ENCODE measurements at places on chromosomes 5 and 9.

DNA sequence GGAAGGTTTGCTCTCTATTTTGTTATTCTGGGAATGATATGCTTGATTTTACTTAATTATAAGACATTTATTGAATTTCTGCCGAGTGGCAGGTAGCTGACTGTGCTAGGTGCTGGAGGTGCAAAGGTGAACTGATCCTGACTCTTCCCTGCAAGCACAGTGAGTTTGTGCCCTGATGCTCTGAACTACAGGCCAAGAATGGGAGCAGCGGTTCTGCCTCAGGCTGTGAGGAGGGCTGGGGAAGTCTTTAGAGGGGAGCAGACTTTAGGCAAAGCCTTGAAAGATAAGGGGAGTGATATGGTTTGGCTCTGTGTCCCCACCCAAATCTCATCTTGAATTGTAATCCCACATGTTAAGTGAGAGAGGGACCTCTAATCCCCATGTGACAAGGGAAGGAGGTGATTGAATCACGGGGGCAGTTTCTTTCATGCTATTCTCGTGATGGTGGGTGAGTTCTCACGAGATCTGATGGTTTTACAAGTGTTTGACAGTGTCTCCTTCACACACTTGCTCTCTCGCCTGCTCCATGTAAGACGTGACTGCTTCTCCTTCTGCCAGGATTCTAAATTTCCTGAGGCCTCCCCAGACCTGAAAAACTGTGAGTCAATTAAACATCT, 73.1 kb downstream of the NDFIP1 start:
- DNase-seq = no peak

- DNase-seq = no peak
Observed at GRCh38 chr5:1892211-1892610, 9.5 kb upstream of the IRX4 start.

DNA sequence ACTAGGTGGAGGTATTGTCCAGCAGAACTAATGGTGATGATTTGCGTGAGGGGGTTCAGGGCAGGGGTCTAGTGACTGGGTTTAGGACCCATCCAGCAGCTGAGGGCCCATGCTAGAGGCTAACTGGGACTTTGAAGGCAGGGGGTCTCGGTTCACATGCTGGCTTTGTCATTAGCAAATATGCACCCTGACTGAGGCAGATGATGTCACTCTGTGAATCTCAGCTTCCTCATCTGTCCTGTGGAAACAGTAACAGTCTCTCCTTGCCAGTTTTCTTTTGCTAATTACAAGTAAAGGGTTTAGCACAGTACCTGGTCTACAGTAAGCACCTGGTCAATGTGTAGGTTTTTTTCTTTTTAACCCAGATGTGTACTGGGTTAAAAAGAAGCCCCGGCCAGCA, 5.2 kb downstream of the SH2D3C start:
- DNase-seq = no peak

- DNase-seq = no peak
Observed at GRCh38 chr5:157069949-157070348, 11.0 kb upstream of the HAVCR1 start.

DNA sequence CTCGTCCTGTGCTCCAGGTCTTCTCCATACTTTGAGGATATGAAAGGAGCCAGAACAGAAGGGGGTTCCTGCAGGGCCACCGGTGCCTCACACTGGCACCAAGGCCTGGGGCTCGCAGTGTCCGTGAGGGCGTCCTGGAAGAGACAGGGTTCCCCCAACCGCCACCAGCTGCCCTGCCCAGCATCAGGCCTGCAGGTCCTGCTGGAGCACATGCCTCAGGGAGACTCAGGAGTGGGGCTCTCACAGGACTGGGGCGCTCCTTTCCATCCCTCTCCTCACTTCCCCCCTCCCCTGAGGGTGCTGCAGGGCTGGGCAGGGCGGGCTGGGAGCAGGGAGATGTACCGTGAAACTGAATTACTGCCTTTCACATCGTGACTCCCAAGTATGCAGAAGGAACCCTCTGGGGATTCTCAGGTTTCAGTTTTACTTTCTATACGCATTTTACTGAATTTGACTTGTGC, 31.7 kb downstream of the CEP72 start:
- DNase-seq = no peak

DNA sequence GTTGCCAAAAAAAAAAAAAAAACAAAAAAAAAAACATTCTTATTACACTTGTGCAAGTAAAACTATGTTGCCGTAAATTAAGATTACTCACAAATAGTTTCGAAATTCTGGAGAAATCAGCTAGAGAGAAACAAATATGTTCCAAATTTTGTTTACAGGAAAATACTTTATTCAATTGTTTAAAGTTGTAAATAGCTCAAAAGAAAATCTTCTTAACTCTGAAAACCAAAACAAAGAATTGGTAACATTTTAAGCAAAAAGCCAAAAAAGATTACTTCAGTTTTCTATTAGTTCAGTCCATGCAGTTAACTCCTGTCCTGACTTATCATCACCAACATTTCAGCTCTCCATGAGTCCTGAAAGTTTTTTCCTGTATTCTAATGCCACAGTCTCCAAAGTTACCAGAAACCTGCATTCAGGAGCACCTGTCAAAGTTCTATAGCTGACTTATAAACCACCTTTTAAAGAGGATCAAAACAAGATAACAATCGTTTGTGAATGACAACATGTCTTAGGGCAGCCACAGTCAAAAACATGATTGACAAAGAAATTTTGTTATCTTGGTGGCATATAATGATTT, 194.1 kb downstream of the RANBP17 start:
- no peak for DNase-seq

DNA sequence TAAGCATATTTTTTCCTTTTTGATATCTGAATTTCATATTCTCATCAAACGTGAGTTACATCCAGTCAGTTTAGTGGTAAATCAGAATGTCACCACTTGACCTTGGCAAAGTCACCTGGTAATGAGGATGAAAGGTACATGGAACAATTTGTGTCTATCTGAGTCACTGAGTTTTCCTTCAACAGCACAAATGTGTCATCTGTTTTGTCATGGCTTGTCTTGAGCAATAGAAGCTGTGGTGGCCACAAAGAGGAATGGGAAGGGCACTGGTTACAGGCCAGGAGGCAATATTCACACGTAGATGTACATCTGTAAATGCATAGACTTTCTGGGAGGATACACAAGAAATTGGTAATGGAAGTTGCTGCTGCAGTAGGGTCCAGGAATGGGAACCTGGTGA, 8.4 kb upstream of the ZNF474 start:
- no peak for DNase-seq

DNA sequence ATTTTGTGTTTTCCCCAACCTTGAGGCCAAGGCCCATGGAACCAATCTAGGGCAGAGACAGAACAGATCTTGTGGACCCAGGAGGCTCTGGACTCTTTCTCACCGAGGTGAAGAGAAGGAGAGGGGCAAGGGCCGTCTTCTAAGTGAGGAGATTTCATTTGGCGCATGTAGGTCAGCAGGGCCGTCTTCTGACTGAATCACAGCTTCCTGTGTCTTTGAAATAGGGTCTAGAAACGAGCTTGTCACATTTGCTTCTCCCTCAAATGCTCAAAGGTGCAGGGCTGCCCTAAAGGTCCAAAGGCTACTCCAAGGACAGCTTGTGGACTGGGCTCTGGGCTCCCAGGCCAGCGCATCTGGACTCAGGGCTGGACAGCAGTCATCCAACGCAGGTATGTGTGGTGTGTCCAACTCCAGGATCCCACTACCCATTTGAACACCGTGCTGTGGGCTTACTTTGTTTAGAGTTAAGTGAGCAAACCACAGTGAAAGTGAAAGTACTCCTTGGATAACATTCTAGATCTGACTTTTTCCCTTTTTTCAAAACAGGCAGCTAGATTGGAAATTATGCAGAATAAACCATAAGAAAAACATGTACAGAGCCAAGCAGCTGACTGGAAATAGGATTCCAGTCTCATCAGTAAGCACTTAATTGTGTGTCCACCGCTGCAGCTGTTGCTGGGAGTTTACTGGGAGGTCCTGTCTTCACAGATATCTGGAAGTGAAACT, 357.0 kb downstream of the GADD45G start:
- DNase-seq = no peak

GRCh38 chr5:40680741-40681362, 1.1 kb downstream of the PTGER4 start:
- DNase-seq = peak; percentile 52

DNA sequence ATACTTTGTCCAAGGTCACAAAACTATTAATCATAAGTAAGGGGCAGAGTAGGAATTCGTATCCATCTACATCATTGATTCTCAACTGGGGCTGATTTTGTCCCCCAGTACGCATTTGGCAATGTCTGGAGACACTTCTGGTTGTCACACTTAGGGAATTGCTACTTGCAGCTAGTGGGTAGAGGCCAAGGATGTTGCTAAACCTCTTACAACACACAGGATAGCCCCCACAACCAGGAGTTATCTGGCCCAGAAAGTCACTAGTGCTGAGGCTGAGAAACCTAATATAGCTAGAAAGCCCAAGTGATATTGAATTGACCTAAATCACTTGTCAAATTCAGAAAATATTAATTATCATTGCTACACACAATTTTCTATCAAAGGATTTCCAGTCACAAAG, 120.4 kb upstream of the ABCA1 start:
- no peak for DNase-seq

GRCh38 chr9:131252120-131252519, 24.2 kb downstream of the FAM78A start:
- DNase-seq = no peak

DNA sequence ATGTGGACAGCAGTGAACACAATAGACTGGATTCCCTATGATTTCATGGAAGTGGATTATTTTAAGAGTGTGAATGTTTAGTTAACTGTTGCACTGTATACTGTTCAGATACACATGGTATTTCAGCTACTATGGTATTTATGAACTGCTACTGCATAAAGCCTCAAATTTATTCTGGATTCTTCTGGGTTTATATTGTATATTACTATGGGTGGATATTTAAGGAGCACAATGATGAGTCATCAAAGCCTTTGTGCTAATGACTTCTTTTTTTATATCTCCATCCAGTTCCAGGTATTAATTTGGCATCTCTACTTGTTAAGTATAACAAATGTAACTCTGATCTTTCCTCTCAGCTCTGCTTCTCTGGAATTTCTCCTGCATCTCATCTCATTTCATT, 6.8 kb downstream of the KDM4C start:
- no peak for DNase-seq

DNA sequence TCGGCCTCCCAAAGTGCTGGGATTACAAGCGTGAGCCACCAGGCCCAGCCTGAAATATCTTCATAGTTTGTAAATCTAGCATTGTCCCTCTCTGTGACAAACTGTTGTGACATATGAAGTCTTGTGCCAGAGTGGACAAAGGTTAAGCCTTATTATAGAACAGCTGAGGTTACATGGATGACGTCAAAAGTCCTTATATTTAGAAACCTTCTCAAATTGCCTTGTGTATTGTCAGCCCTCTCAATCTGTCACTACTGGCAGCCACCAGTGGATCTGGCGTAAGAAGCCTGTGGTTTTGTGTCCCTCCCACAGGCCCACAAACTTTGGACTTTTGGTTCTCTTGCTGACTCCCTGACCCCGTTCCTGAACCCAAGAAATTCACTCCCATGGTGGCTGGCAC, 79.4 kb upstream of the CCDC112 start:
- no peak for DNase-seq

All from CD4-positive, alpha-beta T cell treated with Interleukin-4 for 4 hours (primary cell).